T-helper 2 cell (primary cell): ENCODE measurements at places on chromosomes 12 and 14.

GRCh38 chr12:89756585-89757398 lies 48.2 kb upstream of the ATP2B1 start:
- peak; percentile 17 for DNase-seq

DNA sequence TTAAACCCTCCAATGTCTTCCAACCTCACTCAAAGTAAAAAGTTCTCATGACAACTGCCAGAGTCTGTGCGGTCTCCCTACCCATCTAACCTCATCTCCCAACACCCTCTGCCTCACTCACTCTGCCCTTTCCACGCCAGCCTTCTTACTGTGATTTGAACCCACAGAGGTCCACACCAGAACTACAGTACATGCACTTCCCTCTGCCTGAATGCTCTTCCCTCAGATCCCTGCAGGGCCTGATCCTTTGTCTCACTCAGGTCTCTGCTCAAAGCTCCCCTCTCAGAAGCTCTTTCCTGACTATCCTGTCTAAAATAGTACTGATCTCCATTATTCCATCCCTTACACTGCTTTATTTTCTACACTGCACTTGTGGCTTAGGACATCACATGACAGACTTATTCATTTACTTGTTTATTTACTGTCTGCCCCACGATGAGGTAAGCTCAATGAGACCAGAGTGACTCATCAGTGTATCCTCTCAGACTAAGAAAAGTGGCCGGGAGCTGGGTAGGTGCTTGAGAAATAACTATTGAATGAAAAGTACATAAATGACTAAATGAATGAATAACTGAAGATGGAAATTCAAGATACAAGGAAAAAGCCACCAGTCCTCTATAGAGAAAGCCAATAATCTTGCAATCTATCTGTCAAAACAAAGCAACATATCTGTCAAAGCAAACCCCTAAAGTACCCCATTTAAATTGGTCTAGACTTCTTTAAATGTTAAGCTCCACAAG lies 17.1 kb downstream of the POMT2 start:
- DNase-seq, result no peak

- no peak for DNase-seq
Observed at GRCh38 chr14:69326611-69327010, 66.7 kb downstream of the GALNT16 start.

GRCh38 chr14:90154110-90154509 lies 92.3 kb downstream of the KCNK13 start:
- DNase-seq, result no peak

GRCh38 chr12:96587691-96588090 lies 98.3 kb downstream of the CFAP54 start:
- DNase-seq, result no peak

- DNase-seq, result peak; percentile 35
Observed at GRCh38 chr12:131132118-131132892, 178.6 kb downstream of the ADGRD1 start.

GRCh38 chr12:121932914-121933521 lies 14.6 kb downstream of the CFAP251 start:
- no peak for DNase-seq

GRCh38 chr14:67746927-67747326 lies 45.2 kb downstream of the RDH12 start:
- no peak for DNase-seq

GRCh38 chr12:105100207-105100985 lies 7.1 kb upstream of the WASHC4 start:
- no peak for DNase-seq

DNA sequence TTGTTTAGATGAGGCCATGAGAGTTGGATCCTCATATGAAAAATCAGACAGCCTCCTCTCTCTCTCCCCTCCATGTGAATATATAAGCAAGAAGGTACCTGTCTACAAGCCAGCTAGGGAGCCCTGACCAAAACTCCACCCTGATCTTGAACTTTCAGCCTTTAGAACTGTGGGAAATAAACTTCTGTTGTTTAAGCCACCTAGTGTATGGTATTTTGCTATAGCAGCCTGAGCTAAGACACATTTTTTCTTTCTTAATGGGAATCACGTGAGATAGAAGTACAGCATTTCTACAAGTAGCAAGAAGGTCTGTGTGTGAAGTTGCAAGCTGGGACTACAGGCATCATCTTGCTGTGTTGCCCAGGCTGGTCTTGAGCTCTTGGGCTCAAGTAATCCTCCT lies 16.3 kb upstream of the ABHD12B start:
- DNase-seq, result no peak

- no peak for DNase-seq
Observed at GRCh38 chr12:112179916-112180315, 54.6 kb downstream of the TRAFD1 start.

DNA sequence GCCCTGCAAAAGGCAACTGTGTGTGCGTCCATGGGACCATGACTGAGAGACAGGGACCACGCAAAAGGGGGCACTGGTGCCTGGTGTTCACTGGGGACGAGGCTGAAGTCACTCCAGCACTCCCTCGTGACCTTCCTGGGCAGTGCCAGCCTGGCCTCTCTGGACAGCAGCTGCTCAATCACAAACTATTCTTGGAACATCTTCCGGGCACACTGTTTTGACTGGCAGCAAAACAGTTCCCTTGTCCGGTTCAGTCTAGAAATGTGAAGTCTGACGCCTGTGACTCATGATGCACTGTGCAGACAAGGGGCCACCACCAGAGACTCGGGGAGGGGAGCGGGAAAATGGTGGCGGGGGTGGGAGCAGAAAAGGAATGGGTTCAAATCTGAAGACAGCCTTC lies 20.8 kb downstream of the SNRNP35 start:
- no peak for DNase-seq
